Heart left ventricle (tissue), 16 donors: ENCODE measurements at places on chromosomes 4 and X. TPM values are rescaled to one million over a fixed set of nuclear protein-coding genes. Genes with fewer than 3 reads are reported as not detected.
A peak's percentile ranks its signal among the peaks of the same experiment; 100 is the strongest.

The CCKAR gene
- total RNA-seq, result not detected

DNA sequence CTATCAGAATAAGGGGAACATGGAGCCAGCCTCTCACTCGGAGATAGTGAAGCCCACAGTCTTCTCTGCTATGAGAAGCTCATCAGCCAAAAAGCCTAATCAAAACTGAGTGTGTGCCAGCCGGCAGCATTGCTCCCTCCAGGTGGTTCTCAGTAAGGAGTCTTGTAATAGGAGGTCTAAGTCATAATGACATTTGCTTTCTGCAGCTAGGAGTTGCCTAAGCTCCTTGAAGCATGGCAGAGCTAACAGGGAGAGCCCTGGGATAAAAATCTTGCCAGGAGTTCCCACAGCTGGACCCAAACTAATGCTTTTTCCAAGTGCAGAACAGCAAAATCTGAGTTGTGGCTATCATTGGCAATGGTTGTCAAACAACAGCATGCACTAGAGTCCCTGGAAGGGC is 245.2 kb downstream of the SPATA18 start:
- DNase-seq, result no peak
- no peaks in the 10 kb centered on the region for H3K36me3 ChIP-seq

- H3K27me3 ChIP-seq, result no peaks in the 10 kb centered on the region
- H3K4me3 ChIP-seq, result peak overlapping the region; percentile 75
- H3K27ac ChIP-seq, result peak overlapping the region; percentile 70
- H3K36me3 ChIP-seq, result no peaks in the 10 kb centered on the region
Observed at GRCh38 chr4:61202638-61203435, 2.7 kb downstream of the ADGRL3 start.

DNA sequence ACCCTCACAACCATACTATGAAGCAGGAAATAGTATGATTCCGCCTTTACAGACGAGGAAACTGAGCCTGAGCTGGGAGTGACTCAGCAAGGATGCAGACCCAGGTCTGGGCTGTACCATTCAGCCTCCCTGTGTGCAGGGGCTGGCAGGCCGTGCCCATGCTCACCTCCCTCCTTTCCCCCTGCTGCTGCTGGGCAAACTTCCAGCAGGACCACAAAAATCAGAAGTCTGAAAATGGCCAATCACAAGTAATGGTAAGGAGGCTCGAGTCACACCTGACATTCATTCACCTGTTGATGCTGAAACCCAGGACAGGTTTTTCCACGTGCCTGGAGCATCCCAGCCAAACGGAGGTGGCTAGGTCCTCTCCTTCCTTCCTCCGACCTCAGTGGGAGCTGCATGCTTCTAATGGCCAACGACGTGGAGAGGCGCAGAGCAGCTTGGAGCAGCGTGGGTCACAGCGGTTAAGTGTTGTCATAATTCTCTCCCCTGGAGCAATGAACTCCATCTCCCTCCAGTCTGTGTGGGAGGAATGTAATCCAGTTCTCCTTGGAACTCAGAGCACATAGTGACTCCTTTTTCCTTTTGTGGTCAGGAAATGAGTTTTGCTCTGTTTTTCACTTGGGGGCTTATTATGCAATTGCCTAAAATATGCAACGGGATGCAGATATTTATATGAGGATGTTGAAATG is 371.7 kb downstream of the BCOR start:
- H3K4me1 ChIP-seq, result peaks cover 16% of the 10 kb centered on the region
- no peaks in the 10 kb centered on the region for H3K36me3 ChIP-seq
- H3K27ac ChIP-seq, result no peak overlapping the region
- DNase-seq, result no peak
- H3K27me3 ChIP-seq, result no peaks in the 10 kb centered on the region

GRCh38 chrX:10944136-10944885 is 166.8 kb upstream of the HCCS start:
- no peaks in the 10 kb centered on the region for H3K36me3 ChIP-seq
- no peak overlapping the region for H3K27ac ChIP-seq
- no peaks in the 10 kb centered on the region for H3K27me3 ChIP-seq

The PAK3 gene
- 0.91 TPM for total RNA-seq

GRCh38 chr4:72679666-72680065 is 110.6 kb upstream of the ADAMTS3 start:
- no peak overlapping the region for H3K4me3 ChIP-seq
- no peaks in the 10 kb centered on the region for H3K4me1 ChIP-seq

The FRG2 gene
- total RNA-seq, result not detected

DNA sequence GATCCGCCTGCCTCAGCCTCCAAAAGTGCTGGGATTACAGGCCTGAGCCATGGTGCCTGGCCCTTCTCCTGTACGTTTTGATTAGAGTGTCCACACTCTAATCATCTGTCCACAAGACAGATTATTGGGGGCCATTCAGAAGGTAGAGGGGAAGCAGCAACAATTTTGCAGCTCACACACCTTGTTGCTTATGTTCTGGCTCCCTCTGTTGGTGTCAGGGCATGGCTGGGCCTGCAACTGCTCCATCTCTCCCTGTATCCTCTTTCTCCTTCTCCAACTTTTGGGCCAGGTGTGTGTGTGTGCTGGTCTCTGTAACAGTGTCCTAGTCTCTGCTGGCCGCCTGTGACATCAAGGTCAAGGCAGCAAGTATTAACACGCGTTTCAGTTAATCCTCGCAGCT is 125.5 kb upstream of the MBNL3 start:
- H3K27me3 ChIP-seq, result no peaks in the 10 kb centered on the region
- no peaks in the 10 kb centered on the region for H3K4me1 ChIP-seq
- no peaks in the 10 kb centered on the region for H3K36me3 ChIP-seq
- H3K27ac ChIP-seq, result no peak overlapping the region

GRCh38 chr4:121449416-121449815 is 68.6 kb upstream of the QRFPR start:
- no peak overlapping the region for H3K27ac ChIP-seq
- no peaks in the 10 kb centered on the region for H3K4me1 ChIP-seq
- H3K4me3 ChIP-seq, result no peak overlapping the region
- no peaks in the 10 kb centered on the region for H3K27me3 ChIP-seq
- no peak for DNase-seq
- no peaks in the 10 kb centered on the region for H3K36me3 ChIP-seq

- H3K4me3 ChIP-seq, result no peak overlapping the region
- H3K36me3 ChIP-seq, result no peaks in the 10 kb centered on the region
- no peak overlapping the region for H3K27ac ChIP-seq
- no peaks in the 10 kb centered on the region for H3K4me1 ChIP-seq
- DNase-seq, result no peak
- no peaks in the 10 kb centered on the region for H3K27me3 ChIP-seq
Observed at GRCh38 chrX:151596282-151596681, 32.8 kb downstream of the PASD1 start.

DNA sequence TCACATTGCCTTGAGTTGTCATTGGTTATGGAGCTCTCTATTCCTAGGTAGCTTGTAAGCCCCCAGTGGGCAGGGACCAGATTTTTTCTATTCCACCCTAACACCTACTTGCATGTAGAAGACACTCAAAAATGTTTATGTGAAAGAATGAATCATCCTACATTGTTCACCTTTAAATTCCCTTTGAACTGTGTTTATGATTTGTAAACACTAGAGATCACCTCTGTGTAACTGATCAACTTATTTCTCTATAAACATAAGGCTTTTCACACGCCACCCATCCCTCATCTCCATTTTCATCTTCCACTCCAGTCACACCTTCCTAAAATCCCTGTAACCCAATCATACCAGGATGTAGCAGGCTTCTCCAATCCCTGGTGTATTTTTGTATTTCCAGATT is 142.6 kb upstream of the LEF1 start:
- H3K36me3 ChIP-seq, result no peaks in the 10 kb centered on the region
- no peak overlapping the region for H3K27ac ChIP-seq
- no peaks in the 10 kb centered on the region for H3K27me3 ChIP-seq
- no peak overlapping the region for H3K4me3 ChIP-seq
- no peaks in the 10 kb centered on the region for H3K4me1 ChIP-seq

The CXXC4 gene
- 4.1 TPM for total RNA-seq

The CFAP99 gene
- total RNA-seq, result not detected

GRCh38 chr4:158938220-158939044 is 164.4 kb upstream of the RAPGEF2 start:
- H3K27ac ChIP-seq, result no peak overlapping the region
- no peaks in the 10 kb centered on the region for H3K36me3 ChIP-seq
- DNase-seq, result no peak
- H3K27me3 ChIP-seq, result no peaks in the 10 kb centered on the region
- H3K4me1 ChIP-seq, result no peaks in the 10 kb centered on the region
